ENCODE measurements at places on chromosomes 11 and 22. TPM values are rescaled to one million over a fixed set of nuclear protein-coding genes. Genes with fewer than 3 reads are reported as not detected.

The TEX54 gene
- total RNA-seq, result not detected

The OR52I2 gene
- total RNA-seq, result not detected

The RNF121 gene
- total RNA-seq, result 26.7 TPM

The MS4A12 gene
- total RNA-seq, result not detected

The DGCR8 gene
- total RNA-seq, result 38.4 TPM

The NDUFV1 gene
- 191 TPM for total RNA-seq

GRCh38 chr11:46216019-46216764 lies 61.3 kb upstream of the CREB3L1 start:
- DNase-seq, result peak; percentile 27

DNA sequence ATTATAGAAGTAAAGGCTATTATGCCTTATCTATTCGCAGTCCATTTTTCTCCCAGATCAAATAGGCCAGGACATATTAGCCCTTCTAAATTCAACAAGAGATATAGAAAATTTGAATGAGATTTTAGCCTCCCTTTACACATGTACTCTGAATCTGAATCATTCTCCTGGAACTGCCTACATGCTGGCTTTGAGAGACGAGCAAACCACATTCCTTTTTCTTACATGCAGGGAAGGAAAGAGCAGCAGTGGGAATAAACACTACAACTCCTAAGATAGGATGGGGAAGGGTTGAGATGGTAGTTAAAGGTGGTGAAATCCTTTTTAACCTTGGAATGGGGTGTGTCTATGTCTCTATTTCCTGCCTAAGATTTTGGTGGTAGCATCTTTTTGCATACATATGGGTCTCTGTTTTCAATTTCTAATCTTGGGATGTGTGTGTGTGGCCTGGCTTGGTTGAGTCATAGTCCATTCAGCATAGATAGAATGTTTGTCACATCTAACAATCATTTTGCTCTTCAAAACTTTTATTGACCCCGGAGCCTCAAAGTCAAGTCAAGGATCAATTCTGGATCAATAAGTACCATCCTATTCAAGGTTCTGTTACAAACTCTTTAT lies 11.1 kb upstream of the OOSP2 start:
- DNase-seq, result no peak

DNA sequence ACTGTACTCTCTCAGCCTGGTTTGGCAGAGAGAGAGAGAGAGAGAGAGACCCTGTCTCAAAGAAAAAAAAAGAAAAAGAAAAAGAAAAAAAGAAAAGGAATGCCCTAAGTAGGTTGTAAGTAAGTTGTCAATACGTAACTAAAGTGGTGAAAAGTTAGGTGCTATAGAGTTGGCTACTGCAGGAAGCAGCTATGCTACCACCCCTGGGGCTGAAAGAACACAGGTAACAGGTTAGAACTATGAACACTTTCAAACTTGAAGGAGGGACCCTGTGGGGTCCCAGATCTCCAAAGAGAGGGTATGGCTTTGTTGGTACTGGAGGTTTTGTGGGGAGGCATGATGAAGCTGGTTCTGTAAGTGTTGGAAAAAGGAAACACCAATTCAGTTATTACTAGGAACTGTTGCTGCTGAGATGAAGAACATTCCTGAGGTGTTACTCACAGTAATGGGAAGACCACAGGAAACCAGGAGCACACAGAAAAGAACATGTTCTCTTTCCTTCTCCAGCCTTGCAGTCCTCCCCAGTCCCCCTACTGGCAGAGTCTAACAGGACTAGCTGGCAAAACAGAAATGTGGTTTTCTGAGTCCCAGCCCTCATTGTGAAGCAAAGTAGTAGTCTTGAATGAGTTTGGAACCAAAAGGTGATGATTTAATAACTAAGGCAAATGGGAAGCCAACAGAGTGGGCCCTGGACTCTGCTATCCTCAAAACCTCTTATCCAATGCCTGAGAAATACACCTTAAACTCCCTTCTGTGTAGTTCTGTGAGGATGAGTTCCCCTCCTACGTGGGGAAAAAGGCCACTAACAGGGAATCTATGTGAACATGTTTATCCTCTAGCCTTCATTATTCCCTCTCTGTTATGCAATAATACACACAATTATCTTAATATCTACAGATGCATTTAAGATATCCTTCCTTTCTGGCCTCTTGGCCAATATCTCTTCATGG lies 427.0 kb upstream of the DDI1 start:
- DNase-seq, result no peak

- peak; percentile 48 for DNase-seq
These were observed 79.9 kb downstream of the GRAMD1B start for GRCh38 chr11:123509737-123510578.

DNA sequence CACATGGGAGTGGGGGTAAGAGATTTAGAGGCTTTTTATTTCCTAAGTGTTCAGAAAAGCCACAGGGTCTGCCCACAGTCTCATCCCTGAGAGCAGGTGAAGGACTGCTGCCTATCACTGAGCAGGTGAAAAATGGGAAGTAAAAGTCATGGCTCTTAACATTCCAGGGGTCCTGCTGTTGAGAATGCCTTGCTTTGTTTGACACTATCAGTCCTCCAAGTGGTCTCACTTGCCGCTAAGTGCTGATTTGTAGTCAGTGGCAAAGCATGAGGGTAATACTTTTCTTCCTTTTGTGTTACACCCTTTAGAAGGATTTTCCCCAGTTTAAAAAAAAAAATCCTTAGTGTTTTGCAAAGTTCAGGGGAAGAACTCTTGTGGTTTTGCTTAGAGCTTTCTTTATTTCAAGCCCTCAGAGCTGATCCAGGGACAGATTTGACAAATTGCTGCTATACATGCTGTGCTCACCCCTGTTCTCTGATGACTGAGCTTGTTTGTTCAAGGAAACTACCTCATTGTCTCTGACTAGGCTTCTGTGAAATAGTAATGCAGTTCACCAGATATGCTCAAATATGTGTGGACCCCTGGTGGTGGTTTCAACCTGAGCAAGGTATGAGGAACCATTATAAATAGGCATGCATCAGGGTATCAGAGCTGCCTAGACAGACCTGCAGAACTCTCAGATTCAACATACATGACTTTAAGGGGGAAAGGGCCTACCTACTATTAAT lies 141.0 kb downstream of the ARHGAP42 start:
- DNase-seq, result peak; percentile 23

DNA sequence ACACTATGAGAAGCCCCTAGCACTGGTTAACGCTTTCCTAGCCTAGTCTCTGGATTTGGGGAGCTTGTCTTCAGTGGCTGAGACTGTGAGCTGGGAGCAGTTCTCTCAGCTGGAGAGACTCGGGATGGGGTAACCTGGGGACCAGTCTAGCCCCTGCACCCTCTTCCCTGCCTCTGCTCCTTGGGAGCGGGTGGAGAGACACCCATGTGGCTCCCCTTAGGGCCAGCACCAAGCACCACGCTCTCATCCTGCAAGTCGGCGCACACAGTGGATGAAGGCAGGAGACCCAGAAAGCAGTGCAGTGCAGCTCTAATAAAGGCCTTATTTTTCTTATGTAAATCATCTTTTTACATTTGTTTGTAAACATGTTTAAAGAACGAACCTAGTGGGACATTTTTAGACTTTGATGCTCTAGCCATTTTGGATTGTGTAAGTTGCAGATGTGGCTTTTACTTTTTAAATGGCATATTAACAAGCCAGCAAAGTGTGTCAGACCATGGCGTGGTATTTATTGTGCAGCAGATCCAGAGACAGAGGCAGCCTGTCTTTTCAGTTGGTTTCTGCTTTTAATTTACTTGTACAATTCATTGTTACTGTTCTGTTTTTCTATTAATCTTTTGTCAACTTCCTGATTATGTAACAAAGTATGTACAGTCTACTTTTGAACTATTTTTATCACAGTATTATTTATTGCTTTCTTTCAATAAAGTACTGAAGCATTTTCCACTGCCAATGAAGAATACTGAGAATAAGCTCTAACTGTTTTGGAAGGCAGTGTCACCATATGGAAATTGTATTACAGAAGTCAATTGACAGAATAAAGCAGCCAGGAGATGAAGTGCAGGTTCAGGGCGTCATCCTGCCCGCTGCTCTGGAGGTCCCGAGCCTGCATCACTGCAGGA lies 14.4 kb upstream of the CTTN start:
- DNase-seq, result peak; percentile 17

DNA sequence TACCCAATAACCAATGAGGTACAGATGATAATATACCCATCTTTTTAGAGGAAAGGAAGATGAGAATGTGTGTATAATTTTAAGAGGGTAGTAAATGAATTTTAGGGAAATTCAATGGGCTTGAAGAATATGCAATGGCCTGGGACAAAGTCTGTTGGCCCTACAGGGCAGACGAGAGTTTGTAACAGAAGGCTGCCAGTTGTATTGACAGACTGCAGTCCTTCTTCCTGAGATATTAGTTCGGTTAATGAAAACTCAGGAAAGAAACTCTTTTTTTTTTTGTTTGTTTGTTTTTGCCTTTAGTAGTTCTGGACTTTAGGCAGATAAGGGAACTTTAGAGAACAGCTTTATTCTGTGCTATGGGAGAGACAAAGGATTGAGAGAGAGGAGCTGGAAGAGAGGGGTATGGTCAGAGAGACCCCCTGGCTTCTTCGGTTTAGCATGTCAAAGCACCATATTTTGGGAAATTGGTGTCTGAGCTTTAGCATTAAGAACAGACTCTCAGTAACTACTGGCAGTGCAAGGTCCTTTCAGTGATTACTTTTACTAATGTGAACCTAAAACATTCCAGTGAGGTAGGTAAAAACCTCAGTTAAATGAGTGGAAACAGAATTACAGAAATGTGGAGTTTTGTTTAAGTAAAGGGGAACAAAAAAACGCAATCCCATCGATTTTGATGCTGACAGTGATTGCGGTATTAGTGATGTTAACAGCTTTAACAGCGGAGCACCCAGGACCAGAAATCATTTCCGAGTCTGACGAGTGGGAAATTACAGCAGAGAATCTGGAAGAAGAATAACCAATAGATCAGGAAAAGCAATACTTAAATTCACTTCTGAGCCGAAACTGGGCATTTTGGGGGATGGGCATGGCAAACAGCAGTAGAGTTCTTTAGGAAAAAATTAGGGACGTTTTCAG lies 644 bp upstream of the NAALAD2 start:
- DNase-seq, result no peak

DNA sequence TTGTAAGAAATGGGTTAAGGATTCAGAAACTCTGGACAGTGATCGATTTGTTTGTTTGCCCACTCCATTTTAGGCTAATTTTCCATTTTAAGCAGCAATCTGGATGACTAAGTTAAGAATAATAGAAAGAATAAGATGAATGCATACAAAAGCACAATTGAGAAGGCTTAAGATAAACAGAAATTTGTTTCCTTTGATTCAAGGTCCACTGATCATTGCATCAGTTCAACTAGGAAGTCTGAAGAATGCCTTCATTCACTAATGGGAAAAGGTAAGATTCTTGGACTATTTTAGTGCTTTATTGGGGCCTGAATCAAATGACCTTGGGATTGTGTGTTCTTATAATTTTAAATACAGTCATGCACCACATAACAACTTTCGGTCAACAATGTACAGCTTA lies 140.8 kb downstream of the CADM1 start:
- no peak for DNase-seq

GRCh38 chr11:108524422-108524821 lies 26.2 kb upstream of the POGLUT3 start:
- DNase-seq, result no peak

DNA sequence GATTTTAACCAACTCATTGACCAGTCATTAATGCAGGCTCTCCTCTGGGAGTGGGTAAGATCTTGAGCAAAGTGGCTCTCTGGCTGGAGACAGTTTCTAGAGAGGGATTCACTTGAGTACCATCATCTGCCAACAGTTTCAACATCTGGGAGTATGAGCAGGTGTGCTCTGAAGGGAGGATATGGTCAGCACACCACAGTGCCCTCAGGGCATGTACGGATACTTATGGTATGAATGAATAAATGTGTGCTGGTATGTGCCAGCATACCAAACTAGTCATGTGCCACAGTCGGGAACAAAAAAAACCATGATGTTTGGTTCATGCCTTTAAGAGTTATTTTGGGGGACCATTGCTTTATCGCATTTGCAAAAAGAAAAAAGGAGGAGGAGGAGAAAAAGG lies 1197.5 kb upstream of the TENM4 start:
- DNase-seq, result no peak

DNA sequence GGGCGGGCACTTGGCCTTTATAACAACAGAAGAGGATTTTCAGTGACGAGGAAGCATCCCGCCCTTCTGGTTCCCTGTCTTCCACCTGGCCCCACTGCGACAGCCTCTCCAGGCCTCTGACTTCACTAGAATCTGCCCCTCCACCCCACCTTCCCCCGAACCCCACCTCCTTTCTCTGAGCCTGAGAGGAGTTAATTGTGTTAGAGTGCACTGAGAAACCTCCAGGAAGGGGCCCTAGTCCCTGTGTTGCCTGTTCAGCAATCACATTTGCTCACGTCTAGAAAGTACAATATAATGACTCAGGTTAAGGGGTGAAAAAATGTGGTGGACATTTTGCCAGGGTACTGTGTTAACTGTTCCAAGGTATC lies 38.8 kb downstream of the PTPRJ start:
- DNase-seq, result peak; percentile 74

- peak; percentile 36 for DNase-seq
These were observed 189.5 kb downstream of the FAM76B start for GRCh38 chr11:95599959-95600586.

DNA sequence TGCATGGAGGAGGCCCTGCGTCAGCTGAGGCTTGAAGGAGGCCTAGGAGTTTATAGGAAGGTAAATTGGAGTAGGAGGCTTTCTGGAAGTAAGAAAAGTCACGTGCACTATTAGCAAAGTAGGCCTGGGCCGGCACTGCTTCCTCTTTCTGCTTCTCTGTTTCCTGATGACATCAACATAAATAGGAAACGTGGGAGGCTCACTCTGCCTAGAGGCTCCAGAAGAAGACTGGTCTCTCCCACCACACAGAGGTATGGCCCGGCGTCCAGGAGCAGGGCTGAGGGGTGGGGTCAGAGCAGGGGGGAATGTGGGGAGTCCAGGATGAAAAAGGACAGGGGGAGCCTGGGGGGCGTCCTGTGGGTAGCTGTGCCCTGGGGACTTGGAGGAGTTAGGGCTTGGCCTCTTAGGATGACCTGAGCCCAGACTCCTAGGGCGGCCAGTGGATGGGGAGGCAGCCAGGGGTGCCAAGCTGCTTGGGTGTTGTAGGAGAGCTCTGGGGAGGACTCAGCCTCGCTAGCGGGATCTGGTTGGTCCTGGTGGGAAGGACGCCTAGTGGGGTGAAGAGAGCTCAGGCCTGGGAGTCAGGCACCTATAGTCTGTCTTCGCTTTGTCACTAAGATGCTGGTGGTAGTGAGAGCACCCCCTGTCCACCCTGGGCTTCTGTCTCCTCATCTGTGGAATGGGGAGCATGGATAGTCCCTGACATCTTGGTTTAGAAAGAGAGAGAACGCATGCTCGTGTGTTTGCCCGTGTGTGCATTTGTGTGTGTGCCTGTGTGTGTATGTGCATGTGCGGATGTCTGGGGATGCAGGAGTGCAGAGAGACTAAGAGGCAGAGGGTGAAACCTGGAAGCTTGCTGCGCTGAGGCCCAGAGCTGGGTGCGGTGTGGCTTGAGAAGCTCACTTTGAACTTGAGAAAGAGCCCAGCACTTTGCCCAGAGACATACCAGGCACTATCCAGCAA lies at the start of gene CSF2RB:
Gene CSF2RB (plus strand): TSS at position 202 of the 963 bp plus-strand sequence. CDS start 8,580 bp downstream, outside the sequence.
- peak; percentile 17 for DNase-seq

- DNase-seq, result peak; percentile 28
These were observed 31.3 kb downstream of the CTNND1 start for GRCh38 chr11:57792870-57793269.

GRCh38 chr11:119880143-119880542 lies 151.1 kb upstream of the NECTIN1 start:
- no peak for DNase-seq

GRCh38 chr22:42091455-42091782 lies 847 bp upstream of the NDUFA6 start:
- DNase-seq, result no peak

GRCh38 chr11:13861411-13861810 lies 101.1 kb upstream of the SPON1 start:
- DNase-seq, result no peak
